GM12892 (cell line): ENCODE measurements at places on chromosomes 12 and 14.

DNA sequence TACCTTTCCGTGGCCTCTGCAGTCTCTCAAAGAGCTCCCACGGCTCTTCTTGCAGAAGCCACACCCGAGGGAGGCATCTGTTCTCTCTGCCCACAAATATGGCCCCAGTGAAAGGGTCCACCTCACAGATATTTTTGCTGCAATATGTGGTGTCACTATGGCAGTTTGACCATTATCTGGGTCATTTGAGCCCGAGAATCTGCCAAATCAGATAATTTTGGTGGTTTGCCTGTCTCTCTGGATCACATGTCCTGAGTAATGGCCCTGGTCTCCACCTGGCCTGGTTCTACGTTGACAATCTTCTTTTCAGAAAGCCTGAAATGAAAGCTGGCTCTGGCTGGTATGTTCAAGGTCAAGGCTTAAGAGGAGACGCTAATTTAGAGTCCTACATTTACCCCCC, 5.7 kb upstream of the WSCD2 start:
- no peak for DNase-seq

- DNase-seq: no peak
Measured at GRCh38 chr12:4241592-4241991, 32.0 kb upstream of the CCND2 start.

GRCh38 chr12:9694241-9694640, 24.7 kb downstream of the CLEC2D start:
- DNase-seq: no peak

- DNase-seq: no peak
Measured at GRCh38 chr12:88951177-88951576, 370.9 kb upstream of the KITLG start.

GRCh38 chr12:121992059-121992879, 29.4 kb upstream of the BCL7A start:
- DNase-seq: no peak

GRCh38 chr14:31127690-31128089, 79.9 kb downstream of the HECTD1 start:
- DNase-seq: no peak

GRCh38 chr12:95484524-95484923, 10.6 kb downstream of the METAP2 start:
- DNase-seq: no peak

GRCh38 chr12:57518920-57519795, 1.2 kb downstream of the DDIT3 start:
- no peak for DNase-seq

DNA sequence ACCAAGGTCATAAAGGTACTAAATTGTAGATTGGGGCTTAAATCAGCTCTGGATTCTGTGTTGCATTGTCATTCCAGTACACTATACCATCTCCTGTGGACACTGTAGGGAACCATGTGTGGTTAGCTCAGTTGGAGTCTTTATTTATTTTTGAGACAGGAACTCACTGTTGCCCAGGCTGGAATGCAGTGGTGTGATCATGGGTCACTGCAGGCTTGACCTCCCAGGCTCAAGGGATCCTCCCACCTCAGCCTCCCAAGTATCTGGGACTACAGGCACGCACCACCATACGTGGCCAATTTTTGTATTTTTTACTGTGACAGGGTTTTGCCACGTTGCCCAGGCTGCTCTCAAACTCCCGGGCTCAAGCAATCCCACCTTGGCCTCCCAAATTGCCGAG, 6.7 kb downstream of the PAPOLA start:
- DNase-seq: no peak

- DNase-seq: no peak
Measured at GRCh38 chr14:56862836-56863235, 52.6 kb upstream of the OTX2 start.

DNA sequence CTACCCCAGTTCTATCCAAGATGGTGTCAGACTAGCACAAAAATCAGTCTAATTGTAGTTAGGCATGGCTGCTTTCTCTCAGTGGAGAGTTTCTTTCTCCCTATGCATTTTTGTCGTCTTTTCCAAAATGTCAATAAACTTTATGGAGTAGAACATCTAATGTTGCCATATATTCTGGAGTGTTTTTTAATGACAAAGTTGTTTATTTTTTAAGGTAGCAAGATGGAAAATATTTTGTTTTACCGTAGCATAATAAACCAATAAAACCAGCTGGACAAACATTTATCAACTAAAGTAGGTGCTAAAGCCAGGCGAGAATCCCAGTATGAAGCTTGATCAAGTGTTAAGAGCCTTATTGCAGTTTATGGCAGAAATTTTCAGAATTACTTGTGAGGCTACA, 146.3 kb downstream of the TMTC2 start:
- no peak for DNase-seq

DNA sequence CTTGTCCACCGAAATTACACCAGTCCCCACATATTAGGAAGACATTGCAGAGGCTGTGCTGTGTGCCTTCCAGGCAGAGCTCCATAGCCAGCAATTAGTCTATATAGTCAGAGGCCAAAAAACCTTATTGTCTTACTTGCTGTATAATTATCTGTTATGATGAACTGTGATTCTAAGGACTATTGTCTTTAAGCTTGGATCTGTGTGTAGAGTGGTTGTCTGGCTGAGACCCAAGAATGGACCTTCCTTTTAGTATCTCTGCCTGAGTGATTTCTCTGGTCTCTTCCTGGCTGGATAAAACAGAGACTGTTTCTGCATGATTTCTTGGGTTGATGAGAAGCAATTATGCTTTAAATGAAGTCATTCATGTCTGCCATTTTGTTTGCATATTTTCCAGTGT, 465.3 kb downstream of the PRKD1 start:
- no peak for DNase-seq

DNA sequence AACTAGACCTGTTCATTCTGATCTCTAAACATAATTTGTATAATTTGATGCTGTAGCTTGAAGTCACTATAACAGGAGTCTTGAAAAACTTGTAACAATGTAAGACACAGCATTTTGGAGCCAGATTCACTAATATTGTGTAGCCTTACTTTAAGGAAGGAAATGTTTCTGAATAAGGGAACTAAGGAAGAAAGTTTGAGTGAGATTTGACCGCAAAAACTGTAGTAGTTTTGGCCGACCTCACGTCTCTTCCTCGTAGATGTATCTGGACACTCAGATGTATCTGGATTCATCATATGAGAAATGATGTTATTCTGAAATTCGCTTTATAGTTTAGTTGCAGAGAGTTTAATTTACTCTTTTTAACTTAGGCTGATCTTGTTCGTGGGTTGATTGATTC, 13.9 kb upstream of the DNAH10 start:
- no peak for DNase-seq

GRCh38 chr14:96261053-96261452, 5.0 kb downstream of the BDKRB1 start:
- DNase-seq: no peak
